ENCODE measurements at places on chromosomes 6 and 20.

DNA sequence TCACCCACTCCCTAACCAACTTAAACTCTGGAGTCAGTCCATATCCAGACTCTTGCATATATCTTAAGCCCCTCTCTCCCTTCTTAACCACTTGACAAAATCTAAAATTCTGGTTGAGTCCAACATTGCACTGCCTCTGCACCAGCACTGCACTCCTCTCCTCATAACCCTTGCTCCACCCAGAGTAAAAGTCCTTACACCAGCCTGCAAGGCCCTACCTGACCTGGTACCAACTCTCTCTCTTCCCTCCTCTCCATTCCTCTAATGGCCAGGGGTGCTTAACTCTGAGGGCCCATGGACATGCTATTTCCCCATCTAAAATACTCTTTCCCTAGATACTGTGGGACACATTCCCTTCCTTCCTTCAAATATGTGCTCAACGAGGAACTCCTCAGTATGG is 21.0 kb downstream of the STX7 start:
- no peak for DNase-seq

DNA sequence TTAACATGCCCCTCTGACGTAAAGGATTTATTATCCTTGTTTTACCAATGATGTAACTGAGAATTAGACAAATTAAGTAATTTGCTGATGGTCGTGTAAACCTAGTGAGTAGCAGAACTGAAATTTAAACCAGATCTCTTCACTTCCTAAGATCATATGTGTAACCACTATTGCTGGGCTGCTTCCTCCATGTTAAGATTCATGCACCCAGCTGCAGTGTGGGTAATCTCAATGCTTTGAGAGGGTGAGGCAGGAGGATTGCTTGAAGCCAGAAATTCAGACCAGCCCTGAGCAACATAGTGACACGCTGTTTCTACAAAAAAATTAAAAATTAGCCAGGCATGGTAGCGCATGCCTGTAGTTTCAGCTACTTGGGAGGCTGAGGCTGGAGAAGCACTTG is 97.9 kb downstream of the L3MBTL3 start:
- no peak for DNase-seq

- DNase-seq = no peak
Observed at GRCh38 chr6:16987996-16988395, 113.9 kb upstream of the STMND1 start.

DNA sequence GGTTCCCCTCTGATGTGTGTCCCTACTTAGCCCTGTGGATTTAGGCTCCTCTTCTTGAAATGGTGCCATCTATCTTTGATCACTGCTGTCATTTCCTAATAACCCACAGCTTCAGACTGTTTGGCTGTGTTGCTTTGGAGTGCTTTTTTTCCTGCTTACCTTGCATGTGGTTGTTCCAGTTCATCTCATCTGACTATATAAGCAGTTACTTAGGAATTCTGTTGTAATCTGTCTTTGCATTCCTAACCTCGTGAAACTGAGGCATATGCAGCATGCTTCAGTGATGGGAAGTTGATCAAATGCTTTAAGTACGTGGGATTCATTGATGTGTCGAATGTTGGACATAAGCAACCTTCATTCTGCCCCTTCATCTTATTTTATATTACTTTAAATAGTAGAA is 115.8 kb upstream of the FLRT3 start:
- DNase-seq = no peak

- no peak for DNase-seq
Observed at GRCh38 chr6:109595998-109596397, 95.0 kb downstream of the AK9 start.

All from G401 (cell line).